ENCODE measurements at places on chromosomes 2 and 18.
A peak's percentile ranks its signal among the peaks of the same experiment; 100 is the strongest.

- DNase-seq = no peak
Measured at GRCh38 chr2:161030260-161031063, 129.8 kb upstream of the TANK start.

GRCh38 chr2:240238201-240238600 lies 97.7 kb upstream of the OTOS start:
- no peak for DNase-seq

- DNase-seq = no peak
Measured at GRCh38 chr18:12768625-12769024, 65.8 kb downstream of the PSMG2 start.

DNA sequence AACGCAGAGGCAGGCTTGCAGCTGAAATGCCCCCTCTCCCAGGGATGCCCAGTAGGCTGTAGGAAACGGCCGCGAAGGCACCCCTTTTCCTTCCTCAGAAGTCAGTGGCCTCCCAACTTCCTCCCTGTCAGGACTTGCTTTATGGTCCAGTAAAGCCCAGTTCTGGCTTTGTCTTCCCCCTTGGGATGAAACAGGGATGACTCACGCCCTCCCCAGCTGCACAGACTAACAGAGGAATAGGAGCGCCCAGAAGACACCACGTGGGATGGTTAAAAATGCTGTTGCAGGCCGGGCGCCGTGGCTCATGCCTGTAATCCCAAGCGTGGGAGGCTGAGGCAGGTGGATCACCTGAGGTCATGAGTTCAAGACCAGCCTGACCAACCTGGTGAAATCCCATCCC lies 6.9 kb downstream of the CREG2 start:
- no peak for DNase-seq

GRCh38 chr18:76064998-76065397 lies 430.0 kb downstream of the ZNF516 start:
- DNase-seq = no peak

DNA sequence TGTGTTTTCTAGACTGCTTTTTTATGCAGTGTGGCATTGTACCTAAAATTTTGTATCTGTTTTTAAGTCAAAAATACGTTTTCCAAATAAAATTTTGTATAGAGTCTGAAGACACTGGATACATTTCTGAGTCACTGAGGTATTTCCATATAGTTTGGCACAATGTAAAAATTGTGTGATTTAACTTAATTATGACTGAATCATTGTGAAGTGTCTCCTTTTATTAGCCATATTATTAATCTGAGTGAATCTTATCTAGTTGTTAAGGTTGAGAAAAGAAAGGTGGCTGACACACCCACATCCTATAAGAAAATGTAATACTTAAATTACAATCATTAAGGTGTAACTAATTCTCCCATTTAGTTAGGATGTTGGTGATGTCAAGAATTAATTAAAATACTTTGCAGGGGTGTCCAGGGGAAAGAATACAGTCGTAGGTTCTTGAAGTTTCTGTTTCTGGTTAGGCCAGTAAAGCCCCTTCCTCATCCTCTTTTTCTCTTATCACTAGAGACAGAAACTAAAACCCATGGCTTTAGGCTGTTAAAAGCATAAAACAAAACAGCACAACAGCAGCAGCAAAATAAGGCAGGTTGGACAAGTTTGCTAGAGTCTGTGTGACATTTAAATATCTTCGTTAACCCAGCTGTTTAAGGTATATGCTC lies 71.6 kb downstream of the UBE2E3 start:
- no peak for DNase-seq

DNA sequence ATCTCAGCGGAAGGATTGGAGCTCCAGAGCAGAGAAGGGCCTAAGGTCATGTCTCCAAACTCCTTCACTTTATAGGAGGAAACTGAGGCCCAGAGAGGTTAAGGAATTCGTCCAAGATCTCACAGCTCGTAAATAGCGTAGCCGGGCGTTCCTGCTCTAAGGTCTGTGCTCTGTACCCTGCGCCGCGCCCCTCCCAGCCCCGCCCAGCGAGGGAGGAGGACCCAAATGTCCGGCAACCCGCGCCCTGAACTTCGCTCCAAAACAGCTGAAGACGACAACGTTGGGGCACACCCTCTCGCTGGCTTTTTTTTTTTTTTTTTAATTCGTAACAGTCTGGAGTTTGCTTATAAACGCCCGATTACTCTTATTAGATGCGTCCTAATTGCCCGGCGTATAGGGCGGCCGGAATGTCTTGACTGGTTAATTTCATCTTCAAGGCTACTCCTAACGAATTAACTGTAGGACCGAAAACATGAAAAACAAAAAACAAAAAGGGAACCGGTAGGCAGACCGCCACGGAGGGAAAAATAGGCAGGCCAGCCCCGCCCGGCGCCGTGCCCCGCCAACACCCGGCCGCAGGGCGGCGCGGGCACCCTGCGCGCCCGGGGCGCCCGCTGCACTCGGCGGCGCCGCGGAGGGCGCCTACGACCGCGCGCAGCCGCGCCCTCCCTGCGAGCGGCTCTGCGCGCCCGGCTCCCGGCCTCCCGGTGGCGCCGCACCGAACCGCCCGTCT lies 928 bp upstream of the FOSL2 start:
- peak; percentile 54 for DNase-seq

- no peak for DNase-seq
Measured at GRCh38 chr18:57519668-57520424, 66.7 kb downstream of the FECH start.

DNA sequence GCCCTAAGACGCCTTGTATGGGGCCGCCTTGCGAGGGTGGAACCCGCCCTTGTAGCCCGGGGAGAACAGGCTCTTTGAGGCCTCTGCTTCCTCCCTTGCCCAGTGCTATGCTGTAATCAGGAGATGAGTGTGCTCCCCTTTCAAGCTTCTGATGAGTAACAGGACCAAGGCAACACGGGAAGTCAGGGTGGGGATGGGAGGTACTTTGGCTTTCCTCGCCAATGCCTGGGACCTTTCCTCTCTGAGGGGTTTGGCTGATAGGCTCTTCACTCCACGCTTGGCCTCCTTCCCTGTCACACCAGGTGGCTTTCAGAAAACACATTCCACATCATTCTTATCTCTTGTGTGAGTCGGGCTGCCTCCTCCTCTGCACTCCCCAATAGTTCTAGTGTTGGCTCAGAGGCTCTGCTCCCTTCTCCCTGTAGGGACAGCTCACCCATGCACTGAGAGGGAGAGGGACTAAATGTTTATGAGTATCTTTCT lies 223.7 kb upstream of the TRIB2 start:
- no peak for DNase-seq

- no peak for DNase-seq
Measured at GRCh38 chr18:34121200-34121721, 103.5 kb downstream of the NOL4 start.

DNA sequence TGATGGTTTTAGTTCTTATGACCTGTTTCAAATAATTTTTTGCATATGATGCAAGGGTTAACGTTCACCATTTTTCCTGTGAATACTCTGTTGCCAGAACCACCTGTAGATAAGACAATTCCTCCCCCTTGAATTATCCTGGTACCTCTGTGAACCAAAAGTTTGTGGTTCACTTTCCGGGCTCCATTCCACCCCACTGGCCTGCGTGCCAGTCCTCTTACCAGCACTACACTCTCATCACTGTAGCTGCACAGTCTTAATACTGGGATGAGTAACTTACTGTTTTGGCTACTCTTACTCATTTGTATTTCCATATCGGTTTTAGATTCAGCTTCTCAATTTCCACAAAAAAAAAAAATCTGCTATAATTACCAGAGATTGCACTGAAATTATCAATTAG lies 34.4 kb downstream of the AFG3L2 start:
- no peak for DNase-seq

DNA sequence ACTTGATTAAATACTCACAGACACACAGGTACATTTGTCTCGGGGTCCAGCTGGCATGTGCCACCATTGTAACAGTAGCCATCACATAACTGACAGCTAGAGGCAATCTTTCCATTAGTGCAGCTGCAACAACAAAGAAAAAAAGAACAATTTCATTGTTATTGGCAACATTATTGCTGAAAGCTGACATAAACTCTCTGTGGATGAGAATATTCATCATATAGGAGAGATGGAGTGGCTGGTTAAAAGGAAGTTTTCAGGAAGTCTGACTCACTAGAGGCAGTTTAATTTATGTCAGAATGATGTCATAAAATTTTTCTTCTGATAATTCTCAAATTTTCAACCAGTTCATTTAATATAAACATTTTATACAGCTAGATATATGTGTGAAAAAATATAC lies 1490.0 kb upstream of the NXPH2 start:
- DNase-seq = no peak
